ENCODE measurements at places on chromosomes 7 and 10.

- no peak for DNase-seq
These were observed 2.6 kb upstream of the RFC2 start for GRCh38 chr7:74256491-74257408.

DNA sequence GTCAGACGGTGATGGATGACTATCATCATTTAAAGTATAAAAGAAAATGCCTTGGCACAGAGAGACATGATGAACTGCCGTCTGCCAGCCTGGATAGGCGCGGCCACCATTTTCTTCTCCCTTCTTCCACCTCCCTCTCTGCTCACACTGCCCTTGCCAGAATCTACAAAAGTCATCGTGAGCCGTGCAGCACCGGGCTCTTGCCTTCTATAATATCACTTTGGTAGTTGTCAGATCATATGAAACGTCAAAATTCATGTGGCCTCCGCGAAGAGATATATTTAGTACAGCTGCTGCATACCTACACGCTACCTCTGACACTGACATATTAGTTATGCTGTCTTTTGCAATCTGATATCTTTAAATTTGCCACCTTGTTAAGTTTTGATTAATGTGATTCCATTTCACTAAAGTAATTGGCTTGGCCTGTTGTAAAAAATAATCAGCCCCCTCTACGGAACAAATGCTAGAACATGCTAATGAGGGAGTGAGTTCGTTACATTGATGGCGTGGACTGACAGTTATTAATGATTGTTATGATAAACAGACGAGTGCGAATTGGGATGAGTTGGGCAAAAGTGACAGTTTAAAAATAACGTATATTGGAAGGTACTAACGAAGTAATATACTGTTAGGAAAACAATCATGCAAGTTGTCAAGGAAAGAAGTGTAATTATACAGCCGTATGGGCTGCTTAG lies 214.9 kb downstream of the LRMDA start:
- no peak for DNase-seq

DNA sequence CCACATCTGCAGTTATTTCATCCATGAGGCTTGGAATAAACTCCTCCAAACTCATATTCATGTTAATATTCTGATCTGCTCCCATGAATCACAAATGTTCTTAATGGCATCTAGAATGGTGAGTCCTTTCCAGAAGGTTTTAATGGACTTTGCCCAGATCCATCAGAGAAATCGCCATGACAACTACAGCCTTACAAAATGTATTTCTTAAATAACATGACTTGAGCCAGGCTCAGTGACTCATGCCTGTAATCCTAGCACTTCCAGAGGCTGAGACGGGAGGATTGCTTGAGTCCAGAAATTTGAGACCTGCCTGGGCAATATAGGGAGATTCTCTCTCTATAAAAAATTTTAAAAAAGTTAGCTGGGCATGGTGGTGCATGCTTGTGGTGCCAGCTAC lies 102.1 kb upstream of the TMEM168 start:
- no peak for DNase-seq

GRCh38 chr7:151993977-151994676 lies 31.3 kb upstream of the GALNT11 start:
- DNase-seq = no peak

DNA sequence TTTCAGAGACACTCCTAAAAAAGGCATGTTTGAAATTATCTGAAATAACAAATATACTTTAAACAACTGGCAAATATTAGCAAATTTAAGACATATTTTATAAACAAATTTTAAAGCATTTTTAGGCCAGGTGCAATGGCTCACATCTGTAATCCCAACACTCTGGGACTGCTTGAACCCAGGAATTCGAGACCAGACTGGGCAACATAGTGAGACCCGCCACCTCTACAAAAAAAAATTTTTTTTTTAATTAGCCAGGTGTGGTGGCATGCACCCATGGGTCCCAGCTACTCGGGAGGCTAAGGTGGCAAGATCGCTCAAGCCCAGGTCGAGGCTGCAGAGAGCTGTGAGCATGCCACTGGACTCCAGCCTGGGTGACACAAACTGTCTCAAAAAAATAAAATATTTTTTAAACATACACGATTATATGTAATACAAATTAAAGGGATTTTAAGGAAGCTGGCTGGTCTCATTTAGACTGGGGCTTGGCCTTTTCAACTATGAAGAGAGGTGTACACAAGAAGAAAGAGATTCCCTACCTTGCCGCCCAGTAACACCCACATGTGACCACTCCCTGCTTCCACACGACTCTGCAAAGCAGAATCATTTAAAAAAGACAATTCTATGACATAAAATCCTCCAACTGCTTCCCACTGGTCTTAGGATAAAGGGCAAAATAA lies 7.5 kb downstream of the LARP4B start:
- no peak for DNase-seq

- no peak for DNase-seq
These were observed 7.7 kb downstream of the CCDC136 start for GRCh38 chr7:128799451-128799850.

DNA sequence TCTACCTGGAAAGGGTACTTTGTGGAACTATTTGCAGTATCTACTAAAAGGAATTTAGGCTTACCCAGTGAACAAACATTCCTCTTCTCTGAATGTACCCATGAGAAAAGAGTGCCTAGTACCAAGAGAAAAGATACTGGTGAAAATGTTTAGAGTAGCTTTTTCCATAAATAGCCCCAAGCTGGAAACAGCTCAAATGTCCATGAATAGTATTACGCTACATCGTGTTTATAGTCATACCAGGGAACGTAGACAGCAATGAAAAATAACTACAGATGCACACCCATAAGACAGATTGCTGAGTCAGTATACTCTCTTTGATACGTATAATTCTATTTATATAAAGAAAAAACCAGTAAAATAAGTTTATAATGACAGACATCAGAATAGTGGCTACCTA lies 285.9 kb downstream of the KLF6 start:
- DNase-seq = no peak

GRCh38 chr10:50346942-50347341 lies 95.6 kb upstream of the ASAH2 start:
- no peak for DNase-seq

DNA sequence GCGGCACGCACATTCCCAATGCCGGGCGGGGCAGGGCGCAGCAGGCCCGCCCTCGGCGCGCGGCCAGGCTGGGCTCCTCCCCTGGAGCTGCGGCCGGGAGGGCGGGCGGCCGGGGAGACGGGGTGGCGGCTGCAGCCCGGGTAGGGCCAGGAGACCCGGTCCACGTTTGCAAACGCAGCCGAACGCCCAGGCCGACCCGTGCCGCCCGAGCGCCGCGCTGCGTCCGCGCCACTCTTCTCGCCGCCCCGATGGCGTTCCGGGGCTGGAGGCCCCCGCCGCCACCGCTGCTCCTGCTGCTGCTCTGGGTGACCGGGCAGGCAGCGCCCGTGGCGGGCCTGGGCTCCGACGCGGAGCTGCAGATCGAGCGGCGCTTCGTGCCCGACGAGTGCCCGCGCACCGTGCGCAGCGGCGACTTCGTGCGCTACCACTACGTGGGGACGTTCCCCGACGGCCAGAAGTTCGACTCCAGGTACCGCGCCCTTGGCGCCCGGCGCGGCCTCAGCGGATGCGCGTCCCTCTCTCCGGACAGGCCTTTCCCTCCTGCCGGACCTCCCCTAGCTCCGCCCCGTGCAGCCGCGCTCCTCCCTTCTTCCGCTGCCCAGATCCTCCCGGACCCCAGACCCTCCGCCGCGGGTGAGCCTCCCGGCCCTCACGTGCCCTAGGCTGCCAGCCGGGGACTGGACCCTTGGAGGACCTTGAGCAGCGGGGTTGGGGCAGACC lies at the start of gene FKBP9:
TSS of gene FKBP9 (plus strand) at position 115 of the 720 bp plus-strand sequence. CDS start at position 249, 134 bp downstream.
- DNase-seq = peak; percentile 99

Measured in H54 (cell line).